OCI-LY7 (cell line): ENCODE measurements at places on chromosomes 3 and 15.
A peak's percentile ranks its signal among the peaks of the same experiment; 100 is the strongest.

GRCh38 chr3:46380471-46381221 is 9.9 kb downstream of the CCR5 start:
- no peak for DNase-seq

GRCh38 chr15:49466119-49466518 is 43.1 kb downstream of the FGF7 start:
- DNase-seq: no peak

GRCh38 chr3:172079326-172079976 is 40.1 kb downstream of the FNDC3B start:
- DNase-seq: no peak

GRCh38 chr15:44726136-44726535 is 10.2 kb upstream of the TRIM69 start:
- DNase-seq: peak; percentile 67

DNA sequence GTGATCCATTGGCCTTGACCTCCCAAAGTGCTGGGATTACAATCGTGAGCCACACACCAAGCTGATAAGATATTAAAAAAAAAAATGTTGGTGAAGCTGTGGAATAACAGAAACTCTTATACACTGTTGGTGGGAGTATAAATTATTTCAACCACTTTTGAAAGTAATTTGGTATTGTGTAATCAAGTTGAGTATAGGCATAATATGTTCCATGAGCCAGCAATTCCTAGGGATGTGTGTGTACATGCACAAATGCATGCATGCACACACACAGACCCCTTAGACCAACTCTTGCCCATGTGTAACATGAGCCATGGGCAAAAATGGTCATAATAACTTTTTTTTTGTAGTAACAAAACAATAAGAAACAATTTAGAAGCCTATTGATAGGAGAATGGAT is 130.2 kb upstream of the ANKRD28 start:
- DNase-seq: no peak

DNA sequence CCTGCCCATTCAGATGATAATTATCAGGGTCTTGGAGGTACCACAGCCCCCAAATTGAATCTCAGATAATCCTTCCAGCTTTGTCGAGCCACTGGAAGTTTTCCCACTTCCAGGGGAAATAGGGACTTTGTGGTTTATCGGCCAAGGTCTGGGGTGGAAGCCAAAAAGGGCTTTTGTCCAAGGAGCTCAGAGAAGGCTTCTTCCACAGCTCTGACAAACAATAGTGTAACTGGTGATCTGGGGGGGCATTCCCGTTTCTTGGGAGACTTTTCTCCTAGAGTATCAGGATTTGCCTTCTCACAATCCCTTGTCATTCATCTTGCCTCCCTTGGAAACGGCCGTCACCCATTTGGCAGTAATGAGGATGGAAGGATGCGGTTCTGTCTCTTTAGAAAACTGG is 18.4 kb downstream of the SRGAP3 start:
- no peak for DNase-seq

- no peak for DNase-seq
Observed at GRCh38 chr15:47265686-47266085, 451.6 kb upstream of the SEMA6D start.

DNA sequence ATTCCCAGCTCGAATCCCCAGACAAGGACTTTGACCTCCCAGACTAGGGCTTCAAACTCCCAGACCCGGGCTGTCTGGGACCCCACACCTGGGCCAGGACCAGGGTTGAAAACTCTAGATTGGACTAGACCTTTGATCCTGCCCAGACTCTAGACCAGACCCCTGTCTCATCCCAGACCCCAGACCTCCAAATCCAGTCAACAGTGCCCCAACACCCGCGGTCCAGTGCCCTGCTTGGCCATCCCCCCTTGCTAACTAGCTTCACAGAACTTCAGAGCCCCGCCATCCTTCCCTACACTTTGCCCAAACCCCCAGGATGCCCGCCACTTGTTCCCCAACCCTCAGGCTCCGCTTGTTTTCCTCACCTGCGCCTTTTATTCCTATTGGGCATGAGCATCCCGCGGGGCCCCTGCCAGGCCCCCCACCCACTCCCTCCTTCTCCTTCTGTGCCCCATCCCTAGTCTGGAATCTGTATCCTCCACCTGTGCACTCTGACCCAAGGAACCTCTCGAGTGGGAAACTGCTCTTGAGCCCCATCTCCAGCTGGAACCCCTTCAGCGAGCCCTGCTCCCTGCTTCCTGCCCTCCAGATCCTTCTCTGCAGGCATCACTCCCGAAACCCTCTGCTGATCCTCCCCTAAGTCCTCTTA is 604 bp downstream of the GNAI2 start:
- no peak for DNase-seq

DNA sequence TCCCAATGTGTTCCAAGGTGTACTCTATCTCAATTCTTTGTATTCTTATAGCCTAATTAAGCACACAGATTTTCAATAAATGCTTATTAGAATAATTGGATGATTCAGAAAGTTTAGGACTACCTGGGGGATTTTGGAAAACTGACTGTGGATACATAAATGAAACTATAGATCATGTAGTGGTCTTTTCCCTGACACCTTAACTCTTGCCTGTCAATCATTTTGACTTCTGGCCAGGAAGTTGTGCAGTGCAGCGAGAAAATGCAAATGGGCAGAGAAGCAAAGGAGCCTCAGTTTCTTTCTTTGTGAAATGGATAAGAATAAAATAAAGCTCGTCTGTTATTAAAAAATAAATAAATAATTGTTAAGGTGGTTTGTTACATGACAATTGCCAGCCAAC is 47.4 kb upstream of the DCLK3 start:
- DNase-seq: no peak

- no peak for DNase-seq
Observed at GRCh38 chr3:82685761-82686160, 924.3 kb upstream of the GBE1 start.

- no peak for DNase-seq
Observed at GRCh38 chr3:66133050-66133757, 87.6 kb upstream of the SLC25A26 start.

DNA sequence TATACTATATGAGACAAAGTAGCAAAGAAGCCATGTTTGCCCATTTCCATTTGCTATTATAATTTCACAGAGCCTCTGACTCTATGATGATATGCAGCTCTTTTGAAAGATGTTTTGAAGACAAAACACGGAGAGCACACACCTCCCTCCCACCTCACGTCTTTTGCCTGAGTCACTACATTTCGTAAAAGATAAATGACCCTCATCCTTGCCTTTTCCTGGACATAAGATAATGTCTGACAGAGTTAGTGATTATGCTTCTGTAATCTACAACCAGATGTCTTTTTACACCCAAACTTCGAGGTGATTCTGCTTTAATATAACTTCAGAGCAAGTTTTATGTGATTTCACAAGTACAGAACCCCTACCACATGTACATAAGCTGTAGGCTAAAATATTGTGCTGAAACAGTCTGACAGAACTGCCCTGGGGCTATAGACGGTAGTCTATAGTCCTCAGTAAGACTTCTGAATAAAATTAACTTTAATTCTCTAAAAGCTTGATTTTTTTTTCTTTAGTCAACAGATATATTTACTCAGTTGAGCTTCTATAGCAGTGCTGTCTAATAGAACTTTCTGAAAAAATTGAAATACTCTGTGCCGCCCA is 99.9 kb downstream of the CD200R1L start:
- no peak for DNase-seq

- no peak for DNase-seq
Observed at GRCh38 chr3:8972639-8973038, 9.4 kb upstream of the RAD18 start.

- DNase-seq: no peak
Observed at GRCh38 chr3:111315930-111316587, 225.9 kb upstream of the CD96 start.

DNA sequence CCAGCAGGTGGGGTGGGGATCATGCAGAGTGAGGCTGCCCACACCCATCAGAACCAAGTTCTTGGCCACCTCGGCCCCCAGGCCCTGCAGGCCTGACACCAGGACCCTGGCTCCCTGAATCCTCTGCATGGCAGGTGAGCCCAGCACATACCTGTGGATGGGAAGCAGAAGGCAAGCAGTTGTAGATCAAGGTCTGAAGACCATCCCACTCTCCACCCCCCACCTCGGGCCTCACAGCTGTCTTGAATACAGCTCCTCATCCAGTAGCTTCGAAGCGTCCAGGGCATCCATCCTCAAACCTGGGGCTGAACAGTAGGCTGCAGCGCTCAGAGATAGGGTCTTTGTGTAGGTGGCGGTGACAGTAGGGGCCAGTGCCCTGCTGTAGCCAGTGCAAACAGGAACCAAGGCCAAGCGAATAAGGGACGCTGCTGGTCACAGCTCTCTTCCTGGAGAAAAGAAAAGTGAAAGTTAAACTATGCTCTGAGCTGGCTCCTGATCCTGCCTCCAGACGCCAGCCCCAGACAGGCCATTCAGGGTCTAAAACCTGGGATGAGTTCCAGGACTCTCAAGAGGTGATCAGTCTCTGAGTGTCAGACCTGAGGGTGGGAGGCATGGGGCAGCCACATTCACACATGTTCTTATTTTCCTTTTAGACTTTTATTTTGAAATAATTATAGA is at the start of gene UBA7:
TSS of gene UBA7 (minus strand) at position 457 of the 678 bp plus-strand sequence. CDS start at position 291, 166 bp downstream.
- DNase-seq: no peak

DNA sequence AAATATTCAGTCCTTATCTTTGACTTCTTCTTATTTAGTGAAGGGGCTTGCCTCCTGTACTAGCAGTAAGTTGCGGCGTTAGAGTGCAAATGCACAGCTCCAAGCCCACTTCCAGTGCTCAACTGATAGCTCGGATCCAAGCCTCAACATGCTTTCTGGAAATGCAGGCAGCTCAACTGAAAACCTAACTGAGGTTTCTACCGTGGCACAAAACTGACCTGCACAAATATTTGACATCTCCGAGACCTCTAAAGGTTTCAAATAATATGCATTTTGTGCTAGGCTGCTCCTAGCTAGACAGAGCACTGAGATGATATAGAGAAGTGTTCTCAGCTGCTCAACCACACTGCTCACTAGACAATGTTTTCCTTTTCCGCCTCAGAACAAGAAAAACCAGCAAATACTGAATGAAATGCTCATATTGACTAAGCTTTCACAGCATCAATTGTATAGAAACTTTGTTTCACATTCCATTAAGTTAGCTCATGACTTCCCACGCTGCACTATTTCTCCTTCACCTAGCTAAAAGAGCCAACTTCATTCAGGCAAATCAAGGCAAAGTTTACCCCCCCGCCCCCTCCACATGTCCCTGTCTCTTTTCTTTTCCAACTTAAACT is 822 bp downstream of the ZNF385D start:
- DNase-seq: no peak

DNA sequence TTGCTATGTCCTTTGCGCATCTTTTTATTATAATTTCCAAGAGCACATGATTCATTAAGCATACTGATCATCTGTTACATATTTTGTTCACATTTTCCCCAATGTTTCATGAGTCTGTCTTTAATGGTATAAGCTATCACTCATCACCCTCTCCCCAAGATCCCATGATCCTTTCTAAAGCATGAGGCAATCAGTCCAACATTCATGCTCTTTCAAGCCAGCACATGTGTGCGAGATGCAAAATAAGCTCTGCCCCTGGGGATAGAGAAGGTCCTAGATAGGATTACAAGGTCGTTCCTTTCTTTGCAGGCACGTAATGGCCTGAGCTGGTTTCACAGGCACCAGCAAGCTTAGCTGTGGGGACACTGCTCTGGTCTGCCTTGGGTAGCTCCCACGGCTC is 32.2 kb upstream of the B3GNT5 start:
- DNase-seq: no peak

DNA sequence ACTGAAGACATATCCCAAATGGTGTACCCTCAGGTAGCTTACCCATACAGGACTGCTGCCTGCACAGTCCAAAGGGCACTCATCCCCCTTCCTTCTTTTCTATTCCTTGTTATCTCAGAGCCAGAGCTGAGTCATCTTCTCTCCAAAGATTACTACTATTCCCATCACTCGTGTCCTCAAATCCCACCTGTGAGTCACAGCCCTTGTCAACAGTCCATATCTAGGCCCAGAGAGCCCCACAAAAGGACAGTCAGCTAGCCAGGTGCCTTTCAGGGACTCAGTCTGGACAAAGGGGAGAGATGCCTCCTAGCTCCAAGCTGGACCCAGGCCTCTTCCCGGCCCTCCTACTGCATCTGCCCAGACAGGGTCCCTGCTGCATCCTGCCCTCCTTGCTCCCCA is 11.0 kb downstream of the PARP16 start:
- DNase-seq: no peak

DNA sequence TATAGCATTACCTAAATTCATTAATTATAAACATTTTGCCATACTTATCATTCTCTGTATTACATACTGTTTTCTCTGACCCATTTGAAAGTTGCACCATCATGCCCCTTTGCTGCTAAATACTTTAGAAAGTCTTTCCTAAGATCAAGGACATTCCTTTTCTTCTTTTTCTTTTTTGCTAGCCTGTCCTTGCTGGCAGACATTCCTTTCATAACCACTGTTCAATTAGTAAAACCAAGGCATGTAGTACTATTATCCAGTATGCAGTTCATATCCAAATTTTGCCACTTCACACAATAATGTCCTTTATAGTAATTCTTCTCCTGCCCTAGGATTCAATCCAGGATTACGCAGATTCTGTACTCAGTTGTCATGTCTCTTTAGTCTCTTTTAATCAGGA is 321.0 kb upstream of the C2CD4B start:
- no peak for DNase-seq

GRCh38 chr15:90248789-90249202 is 560 bp upstream of the TTLL13 start:
- no peak for DNase-seq

- DNase-seq: no peak
Observed at GRCh38 chr3:156983559-156983958, 157.4 kb downstream of the LEKR1 start.

DNA sequence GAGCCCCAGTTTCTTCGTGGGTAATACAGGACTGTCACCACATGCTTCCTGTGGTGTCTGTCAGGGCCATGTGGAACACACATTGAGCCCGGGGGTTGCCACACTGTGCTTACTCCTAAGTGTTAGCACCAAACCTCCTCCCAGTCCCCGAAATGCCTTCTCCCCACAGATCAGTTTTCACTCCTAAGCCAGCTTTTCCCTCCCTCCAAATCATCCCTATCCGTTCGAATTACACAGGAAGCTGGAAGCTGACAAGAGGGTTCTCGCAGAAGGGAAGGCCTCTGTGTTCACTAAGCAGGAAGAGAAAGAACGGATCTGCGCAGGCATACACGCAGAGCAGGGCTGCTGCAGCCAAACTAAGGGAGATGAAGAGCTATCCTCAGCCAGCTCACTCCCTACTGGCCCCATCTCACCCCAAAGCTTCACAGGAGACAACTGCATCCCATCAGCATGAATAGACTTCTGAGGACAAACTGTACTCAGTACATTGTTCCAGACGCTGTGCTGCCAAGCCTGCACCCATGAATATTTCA is 32.3 kb downstream of the XXYLT1 start:
- no peak for DNase-seq

GRCh38 chr3:42115215-42115614 is 24.1 kb downstream of the TRAK1 start:
- DNase-seq: no peak

GRCh38 chr3:88133711-88134263 is 16.0 kb upstream of the C3orf38 start:
- DNase-seq: no peak

- no peak for DNase-seq
Observed at GRCh38 chr3:107956991-107957900, 133.6 kb downstream of the CD47 start.

- no peak for DNase-seq
Observed at GRCh38 chr3:149174901-149175300, 45.5 kb downstream of the HPS3 start.
